ENCODE measurements at places on chromosomes 1 and 21. TPM values are rescaled to one million over a fixed set of nuclear protein-coding genes. Genes with fewer than 3 reads are reported as not detected.

DNA sequence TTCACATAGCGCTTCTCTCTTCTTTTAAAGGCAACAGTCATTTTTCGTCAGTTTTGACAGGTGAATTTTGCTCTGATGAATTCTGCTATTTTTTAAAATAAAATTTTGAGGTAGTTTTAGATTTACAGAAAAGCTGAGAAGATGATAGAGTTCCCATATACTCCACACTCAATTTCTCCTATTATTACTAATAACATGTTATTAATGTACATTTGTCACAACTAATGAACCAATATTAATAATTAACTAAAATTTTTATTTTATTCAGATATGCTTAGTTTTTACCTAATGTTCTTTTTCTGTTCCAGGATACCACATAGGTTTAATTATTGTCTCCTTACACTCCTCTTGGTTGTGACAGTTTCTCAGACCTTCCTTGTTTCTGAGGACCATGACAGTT lies 197.0 kb downstream of the ZC3H11B start:
- no peak for DNase-seq

DNA sequence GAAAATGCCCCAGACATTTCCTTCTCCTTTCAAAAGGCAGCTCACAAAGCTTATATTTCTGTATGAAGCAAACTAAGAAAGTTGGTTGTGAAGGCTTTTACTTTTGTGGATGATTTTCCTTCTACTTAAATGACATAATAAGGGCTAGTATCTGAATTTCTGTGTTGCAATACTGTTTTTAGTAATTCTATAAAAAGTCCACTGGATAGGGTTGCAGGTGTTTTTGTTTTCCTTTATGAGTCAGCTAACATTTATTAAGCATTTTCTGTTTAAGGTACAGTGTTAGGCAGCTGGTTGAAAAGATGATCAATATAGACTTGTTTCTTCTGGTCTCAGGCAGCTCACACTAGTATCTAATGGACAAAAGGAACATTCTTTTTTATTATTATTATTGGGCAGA lies 722.2 kb downstream of the RWDD3 start:
- no peak for DNase-seq

GRCh38 chr1:159532922-159533321 lies 2.9 kb downstream of the OR10J5 start:
- DNase-seq: no peak

GRCh38 chr1:241101622-241102021 lies 255.4 kb downstream of the RGS7 start:
- no peak for DNase-seq

DNA sequence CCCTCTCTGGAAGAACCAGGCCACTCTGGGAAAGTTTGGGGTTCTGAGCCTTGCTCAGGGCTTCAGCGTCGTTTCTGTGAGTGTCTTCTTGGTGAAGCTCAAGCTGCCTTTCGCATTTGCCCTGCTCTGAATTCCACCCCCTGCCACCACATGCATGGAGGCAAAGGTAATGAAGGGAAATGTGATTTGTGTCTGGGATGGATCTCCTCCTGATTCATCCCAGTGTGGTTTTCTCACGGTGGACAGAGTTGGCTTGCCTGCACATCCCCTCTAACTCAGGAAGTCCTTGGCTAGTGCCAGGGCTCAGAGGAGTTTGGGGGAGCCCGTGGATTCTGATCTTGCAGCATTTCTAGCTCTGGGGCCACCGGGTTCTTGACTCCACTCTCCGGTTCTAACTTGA lies 173.6 kb upstream of the RAB4A start:
- no peak for DNase-seq

DNA sequence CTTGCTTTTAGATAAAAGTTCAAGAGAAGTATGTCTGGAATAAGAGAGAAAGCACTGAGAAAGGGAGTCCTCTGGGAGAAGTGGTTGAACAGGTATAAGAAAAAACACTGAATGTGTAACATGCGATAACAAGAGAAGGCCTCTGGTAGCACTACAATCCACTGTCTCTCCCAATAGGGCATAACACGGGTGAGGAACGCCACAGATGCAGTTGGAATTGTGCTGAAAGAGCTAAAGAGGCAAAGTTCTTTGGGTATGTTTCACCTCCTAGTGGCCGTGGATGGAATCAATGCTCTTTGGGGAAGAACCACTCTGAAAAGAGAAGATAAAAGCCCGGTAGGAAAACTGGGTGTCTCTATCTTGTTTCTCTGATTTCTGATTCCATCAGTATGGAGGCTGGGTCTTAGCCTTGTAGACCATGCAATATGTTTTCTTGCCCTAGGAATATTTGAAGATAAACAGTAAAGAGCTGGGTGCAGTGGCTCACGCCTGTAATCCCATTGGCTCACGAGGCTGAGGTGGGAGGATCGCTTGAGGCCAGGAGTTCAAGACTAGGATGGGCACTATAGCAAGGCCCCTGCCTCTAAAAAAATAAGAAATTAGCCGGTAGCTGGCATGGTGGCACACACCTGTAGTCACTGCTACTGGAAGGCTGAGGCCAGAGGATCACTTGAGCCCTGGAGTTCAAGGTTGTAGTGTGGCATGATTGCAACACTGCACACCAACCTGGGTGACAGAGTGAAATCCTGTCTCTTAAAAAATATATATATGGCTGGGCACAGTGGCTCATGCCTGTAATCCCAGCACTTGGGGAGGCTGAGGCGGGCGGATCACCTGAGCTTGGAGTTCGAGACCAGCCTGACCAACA lies 40.4 kb downstream of the DAP3 start:
- peak; percentile 20 for DNase-seq

- DNase-seq: no peak
These were observed 5.2 kb upstream of the FTCD start for GRCh38 chr21:46160657-46160906.

DNA sequence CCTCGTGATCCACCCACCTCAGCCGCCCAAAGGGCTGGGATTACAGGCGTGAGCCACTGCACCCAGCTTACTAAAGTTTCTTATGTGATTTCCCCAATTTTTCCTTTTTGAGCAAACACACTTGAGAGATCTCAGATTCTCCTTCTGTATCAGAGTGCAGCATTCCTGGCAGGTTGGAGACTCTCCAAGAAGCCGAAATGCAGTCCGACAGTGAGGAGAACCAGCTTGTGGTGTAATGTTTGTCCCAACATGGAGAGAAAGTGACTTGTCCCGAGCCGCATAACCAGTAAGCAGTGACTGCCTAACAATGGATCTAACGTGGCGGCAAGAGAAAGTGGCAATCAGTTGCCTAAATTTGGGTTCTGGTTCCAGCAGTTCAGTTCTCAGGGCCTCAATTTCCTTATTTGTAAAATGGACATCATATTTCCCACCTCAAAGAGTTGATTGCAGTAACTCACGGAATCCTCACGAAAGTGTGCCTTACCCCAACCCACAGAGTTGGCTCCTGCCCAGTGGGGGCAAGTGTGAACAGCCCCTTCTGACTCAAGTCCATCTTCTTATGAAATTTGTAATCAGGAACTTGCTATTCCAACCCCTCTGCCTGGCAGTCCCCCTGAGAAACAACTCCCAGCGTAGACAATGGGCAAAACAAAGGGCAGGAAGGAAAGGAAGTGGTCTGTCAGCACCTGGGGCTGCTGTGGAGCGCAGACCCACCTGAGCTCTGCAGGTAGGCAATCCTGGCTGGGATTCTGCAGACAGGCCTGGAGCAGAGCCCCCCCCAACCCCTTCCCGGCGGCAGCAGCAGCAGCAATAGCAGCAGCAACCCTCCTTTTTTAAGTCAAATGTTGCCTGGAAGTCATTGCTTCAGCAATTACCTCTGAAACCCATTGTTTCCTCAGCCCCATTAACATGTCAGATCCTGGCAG lies 223.6 kb upstream of the POU3F1 start:
- no peak for DNase-seq

DNA sequence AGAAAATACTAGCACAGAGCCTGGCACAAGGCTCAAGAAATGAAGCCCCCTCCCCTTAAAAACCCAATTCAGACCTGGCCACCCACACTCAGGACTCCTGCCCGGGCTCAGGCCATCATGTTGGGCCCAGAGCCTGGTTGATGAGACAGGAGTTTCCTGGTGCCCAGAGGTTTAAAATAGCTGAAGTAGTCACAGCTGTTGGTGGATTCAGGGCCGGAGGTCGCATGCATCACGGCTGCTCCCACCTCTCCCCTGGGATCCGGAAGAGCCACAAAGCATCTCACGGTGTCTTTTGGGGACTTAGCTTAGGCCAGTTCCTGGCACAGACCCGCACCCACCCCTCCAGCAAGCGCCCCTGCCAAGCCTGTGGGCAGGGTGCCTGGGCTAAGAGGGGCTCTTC lies 2.6 kb upstream of the PADI2 start:
- no peak for DNase-seq

DNA sequence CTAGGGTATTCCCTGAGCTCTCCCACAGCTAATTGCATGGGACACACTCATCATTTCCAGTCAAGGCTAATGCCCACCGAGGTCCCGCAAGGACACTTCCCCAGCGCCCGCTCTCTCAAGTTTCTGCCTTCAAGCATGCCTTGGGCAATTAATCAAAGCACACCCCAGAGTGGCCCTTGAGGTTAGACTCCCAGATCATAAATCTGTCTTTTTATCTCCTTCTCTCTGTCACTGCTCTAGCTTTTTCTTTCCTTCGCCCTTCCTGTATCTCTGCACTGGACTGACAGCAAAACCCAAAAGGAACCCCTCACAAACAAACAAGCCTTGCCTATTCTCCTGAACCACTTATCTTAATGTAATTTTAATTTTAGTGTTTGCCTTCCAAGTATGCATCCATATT lies 7.9 kb upstream of the EXOSC10 start:
- DNase-seq: no peak

GRCh38 chr21:44392916-44393315 lies 39.5 kb downstream of the TRPM2 start:
- DNase-seq: no peak

GRCh38 chr1:25800703-25801377 lies 847 bp downstream of the SELENON start:
- DNase-seq: no peak

- no peak for DNase-seq
These were observed 74.6 kb upstream of the NFIA start for GRCh38 chr1:61007534-61008364.

GRCh38 chr1:31356427-31356826 lies 16.4 kb downstream of the FABP3 start:
- DNase-seq: no peak

GRCh38 chr1:107669996-107670395 lies 295.0 kb downstream of the VAV3 start:
- DNase-seq: peak; percentile 22

- DNase-seq: no peak
These were observed 68.8 kb upstream of the ST6GALNAC3 start for GRCh38 chr1:76005765-76006164.

GRCh38 chr1:221099747-221100595 lies 220.7 kb downstream of the HLX start:
- DNase-seq: no peak

FCGR3A gene
- polyA plus RNA-seq: 2.3 TPM

ZNF684 gene
- 4.5 TPM for polyA plus RNA-seq

TCEANC2 gene
- polyA plus RNA-seq: 5.8 TPM

PDC gene
- 0.69 TPM for polyA plus RNA-seq

NR1I3 gene
- 0.40 TPM for polyA plus RNA-seq

NCMAP gene
- 0.26 TPM for polyA plus RNA-seq

CHRNB2 gene
- polyA plus RNA-seq: 0.14 TPM

Data from muscle of arm (tissue), 14 donors.